ENCODE measurements at places on chromosomes 5 and 9.

DNA sequence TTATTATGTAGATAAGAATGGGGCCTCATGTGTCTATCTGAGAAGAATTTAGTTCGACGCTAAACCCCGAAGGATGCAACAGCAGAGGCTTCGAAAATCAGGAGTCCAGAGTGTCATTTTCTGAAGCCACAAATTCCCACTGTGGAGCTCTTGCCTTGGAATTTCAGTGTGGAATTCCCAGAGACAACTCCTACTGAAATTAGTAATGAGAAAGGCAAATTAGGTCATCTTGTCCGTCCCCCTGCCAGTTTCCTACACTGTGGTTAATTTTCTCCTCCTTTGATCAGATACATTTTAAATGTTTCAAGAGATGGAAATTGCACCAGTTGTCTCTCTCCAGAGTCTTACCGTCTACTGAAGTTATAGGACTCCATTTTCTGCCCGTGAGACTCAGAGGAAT, 633.6 kb downstream of the BNC2 start:
- DNase-seq = no peak

- DNase-seq = no peak
Observed at GRCh38 chr9:84190411-84190810, 150.1 kb downstream of the SLC28A3 start.

DNA sequence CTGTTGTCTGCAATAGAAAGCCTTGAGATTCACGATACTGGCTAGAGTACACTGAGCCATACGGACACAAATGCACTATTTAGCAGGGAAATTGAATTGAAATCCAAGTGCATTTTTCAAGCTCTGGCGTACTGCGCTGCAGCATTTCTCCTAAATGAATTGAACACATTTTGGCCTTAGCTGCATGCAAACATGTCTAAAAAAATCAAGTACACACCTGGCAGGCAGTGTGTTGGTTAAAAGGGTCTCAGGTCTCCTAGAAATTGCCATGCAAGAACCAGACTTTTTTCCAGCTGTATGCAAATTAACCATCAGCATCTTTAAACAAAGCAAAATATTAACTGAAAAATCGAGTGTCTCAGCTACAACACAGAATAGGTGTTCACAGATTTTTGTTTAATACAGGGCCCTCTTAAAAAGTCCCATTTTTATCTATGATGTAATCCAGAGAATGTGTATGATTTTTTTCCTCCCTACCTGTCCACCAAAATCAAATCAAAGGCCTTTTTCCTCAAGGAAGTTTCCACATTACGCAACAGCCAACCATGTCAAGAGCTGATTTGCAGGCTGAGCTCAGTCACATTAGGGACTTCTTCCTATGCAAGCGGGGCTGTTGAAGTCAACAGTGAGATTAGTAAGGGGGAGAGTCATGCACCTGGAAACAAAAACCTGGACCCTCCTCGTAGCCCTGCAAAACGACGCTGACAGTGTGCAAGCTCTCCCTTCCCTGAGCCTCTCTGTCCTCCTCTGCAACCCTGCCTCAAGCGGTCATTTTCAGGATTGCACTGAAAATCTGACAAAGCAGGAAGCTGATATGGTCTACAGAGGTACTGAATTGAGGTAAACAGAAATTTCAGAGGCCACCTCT, 14.1 kb upstream of the SFXN1 start:
- DNase-seq = peak; percentile 61

- no peak for DNase-seq
Observed at GRCh38 chr5:134583766-134584165, 48.9 kb downstream of the SAR1B start.

DNA sequence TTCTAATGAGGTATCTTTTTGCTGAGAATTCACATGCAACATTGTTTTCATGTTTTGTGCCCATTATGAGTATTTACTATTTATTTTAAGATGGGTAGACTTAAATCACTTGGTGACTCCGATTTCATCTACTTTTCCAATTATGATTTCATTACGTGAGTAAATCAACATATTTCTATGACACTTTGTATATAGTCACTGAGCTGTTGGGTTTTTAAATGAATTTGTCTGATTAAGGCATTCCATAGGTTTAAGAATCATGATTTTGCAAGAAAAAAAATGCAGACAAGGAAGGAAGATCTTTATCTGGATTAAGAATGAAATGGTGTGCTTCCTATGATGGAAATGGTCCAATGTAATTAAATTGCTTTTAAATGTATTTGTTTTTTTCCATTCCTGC, 661.9 kb downstream of the ANXA1 start:
- no peak for DNase-seq

- DNase-seq = no peak
Observed at GRCh38 chr5:176691524-176691923, 44.2 kb downstream of the TSPAN17 start.

- DNase-seq = no peak
Observed at GRCh38 chr9:69981686-69982445, 61.8 kb upstream of the MAMDC2 start.

DNA sequence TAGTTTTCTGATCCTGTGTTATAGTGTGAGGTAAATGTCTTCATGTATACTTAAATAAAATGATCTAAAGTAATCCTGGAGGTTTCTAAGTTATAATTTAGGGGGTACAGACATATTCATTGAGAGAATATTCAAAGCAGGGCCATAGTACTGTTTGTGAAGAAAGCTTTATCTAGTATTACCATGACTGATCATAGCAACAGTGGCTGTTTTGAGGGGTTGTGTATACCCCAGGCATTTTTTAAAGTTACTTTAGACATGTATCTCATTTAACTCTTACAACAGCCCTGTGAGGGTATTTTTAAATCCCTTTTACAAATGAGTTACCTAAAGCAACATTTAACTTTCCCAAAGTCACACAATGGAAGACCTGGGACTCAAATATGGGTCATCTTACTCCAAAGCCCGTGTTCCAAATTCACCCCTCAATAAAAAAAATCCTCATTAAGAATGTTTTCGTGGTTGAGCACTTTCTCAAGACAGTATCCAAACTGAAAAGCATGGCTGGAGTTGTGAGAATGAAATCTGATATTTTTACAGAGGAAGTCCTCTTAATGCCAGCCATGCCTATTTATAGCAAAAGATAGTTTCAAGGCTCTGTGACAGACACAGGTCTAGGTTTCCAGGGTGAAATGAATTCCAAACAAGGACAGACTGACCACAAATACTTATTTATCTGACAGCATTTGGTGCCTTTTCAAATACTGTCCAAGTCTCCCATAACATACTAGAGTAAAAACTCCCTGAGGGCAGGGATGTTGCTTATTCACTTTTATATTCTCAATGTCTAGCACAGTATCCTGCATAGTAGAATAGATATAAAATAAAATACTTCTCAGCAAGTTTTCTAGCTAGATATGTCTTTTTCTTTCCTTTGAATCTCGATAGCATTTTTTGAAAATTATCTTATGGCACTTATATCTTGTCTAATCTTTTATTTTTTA, 10.4 kb downstream of the STOM start:
- no peak for DNase-seq

GRCh38 chr5:35815089-35815936, 41.4 kb upstream of the IL7R start:
- DNase-seq = no peak

- no peak for DNase-seq
Observed at GRCh38 chr9:94812343-94812742, 85.8 kb downstream of the AOPEP start.

DNA sequence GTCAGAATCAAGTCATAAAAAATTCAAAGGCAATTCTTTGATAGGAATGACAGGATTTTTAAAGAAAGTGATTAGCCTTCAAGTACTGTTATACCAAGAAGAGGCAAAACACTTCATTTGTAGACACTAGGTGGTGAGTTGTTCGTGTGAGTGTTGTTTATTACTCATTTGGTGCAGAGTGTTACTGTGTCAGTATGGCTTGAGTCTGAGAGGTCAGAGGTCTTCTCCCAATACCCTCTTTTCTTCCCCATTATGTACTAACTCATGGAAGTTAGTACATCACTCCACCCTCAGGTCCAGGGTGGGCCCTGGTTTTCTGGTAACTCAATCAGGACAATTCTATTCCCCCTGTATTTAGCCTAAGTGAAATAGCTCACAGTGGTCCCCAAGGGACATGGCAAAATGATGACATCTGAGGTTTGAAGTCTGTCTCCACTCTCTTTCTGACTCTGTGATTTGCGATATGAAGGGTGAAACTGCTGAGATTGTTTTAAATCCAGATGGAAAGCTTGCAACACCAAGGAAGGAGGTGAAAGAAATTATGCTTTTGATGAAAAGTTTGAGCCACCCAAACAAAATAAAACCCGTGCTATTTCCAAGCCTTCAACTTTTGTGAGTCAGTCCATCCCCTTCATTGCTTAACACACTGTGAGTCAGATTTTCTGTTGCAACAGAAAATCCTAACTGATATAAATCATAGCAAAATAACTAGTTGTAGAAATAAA, 56.8 kb downstream of the NUDT12 start:
- no peak for DNase-seq

DNA sequence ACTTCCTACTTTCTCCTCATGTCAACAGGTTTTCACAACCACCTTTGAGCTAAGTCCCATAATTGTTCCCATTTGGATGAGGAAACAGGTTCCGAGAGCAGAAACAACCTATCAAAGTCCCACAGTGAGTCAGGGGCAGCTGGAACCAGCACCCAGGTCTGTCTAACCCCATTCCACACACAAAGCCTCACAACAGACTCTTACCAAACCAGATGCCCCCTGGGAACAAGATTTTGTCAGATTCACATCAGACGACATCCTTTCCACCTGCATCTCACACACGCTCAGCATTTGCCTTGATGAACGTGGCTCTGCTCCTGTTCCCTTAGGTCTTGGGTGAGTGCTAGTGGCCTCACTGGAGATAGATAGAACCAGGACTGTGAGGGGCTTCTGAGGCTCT, 17.0 kb downstream of the SWI5 start:
- no peak for DNase-seq

- DNase-seq = no peak
Observed at GRCh38 chr5:96930589-96930988, 5.3 kb upstream of the LNPEP start.

GRCh38 chr9:16871336-16872151, 1.1 kb upstream of the BNC2 start:
- DNase-seq = peak; percentile 43

GRCh38 chr5:57215629-57216195, 41.9 kb downstream of the GPBP1 start:
- no peak for DNase-seq

DNA sequence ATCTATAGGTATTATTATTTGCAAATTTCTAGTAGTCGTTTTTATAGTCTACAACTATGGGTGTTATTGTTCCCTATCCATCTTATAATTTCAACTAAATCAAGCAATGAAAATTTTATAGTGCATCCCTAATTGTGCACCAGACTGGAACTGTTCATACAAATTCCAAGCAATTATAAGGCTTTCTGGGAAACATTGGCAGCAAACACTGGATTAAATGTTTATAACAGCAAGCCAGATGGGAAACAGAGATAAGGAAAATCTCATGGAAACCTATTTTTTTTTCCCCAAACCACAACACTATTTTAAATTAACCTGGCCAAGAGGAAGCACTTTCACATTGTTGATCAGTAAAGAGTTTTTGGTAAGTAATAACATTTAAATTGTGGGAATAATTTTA, 524.3 kb downstream of the RASEF start:
- no peak for DNase-seq

- no peak for DNase-seq
Observed at GRCh38 chr5:168269937-168270330, 21.5 kb upstream of the WWC1 start.

- DNase-seq = no peak
Observed at GRCh38 chr5:30894811-30895210, 298.7 kb upstream of the CDH6 start.

DNA sequence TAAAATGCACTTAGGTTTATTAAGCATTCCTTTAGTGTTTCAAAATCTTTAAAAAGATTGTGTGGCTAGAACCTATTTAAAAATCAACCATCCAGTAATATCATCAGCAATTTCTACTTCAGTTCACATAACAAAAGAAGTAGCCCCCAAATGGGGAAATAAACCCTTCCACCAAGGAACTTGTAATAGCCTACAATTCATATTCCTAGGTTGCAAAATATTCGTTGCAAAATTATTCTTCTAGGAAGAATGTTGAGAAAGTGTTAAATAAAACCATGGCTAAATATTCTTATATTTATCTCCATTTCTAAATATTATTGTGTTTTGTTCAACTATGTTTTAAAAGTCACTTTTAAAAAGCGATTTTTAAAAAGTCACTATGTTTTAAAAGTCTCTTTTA, 177.9 kb upstream of the PRLR start:
- no peak for DNase-seq

DNA sequence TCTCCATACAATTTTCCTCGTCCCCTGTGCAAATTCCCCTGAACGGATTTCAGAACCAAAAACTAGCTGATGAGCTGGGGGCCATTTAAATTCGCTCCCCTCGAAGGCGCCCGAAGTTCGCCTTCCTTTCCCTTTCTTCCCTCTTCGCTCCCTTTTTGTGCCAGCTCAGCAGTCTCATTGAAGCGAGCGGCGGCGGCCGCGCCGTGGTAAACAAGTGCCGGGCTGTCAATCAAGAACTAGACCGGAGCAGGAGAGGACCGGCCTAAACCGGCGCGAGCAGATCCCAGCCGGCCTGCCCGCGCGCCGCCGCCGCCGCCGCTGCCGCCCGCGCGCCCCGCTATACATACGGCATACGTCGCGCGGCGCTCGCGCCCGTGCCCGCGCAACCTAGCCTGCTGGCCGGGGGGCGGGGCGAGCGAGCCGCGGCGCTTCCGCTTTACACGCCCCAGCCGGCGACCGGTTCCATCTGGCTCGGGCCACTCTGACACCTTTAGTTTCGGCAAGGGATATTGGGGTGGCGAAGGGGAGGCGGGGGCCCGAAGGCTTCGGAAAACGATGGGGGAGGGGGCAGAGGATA, 3.1 kb downstream of the ARRDC3 start:
- DNase-seq = peak; percentile 97

- DNase-seq = no peak
Observed at GRCh38 chr5:160435532-160435931, 13.9 kb downstream of the PTTG1 start.

- DNase-seq = no peak
Observed at GRCh38 chr5:33343676-33344327, 97.0 kb upstream of the TARS1 start.

GRCh38 chr5:108900668-108901067, 153.0 kb downstream of the FER start:
- DNase-seq = no peak

GRCh38 chr5:51521583-51521982, 138.3 kb downstream of the ISL1 start:
- no peak for DNase-seq

DNA sequence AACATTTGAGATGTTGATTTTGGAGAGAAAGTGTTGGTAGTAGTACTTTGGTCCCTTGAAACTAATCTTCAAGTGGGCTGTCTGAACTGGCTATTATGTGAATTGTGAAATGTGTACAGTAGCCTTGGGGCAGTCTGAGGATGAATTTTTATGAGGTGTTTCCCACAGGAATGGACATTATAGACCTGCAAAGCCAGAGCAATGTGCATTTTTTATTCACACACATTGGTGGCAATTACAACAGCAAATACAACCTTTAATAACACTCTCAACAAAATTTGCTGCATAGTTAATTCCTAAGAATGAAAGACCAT, 147.0 kb downstream of the PAM start:
- DNase-seq = no peak

- no peak for DNase-seq
Observed at GRCh38 chr5:13552361-13552760, 392.1 kb downstream of the DNAH5 start.

GRCh38 chr5:135989686-135990085, 34.9 kb upstream of the LECT2 start:
- DNase-seq = no peak

- peak; percentile 90 for DNase-seq
Observed at GRCh38 chr5:72847989-72848473, 31.6 kb downstream of the TNPO1 start.

GRCh38 chr5:23314827-23315226, 192.6 kb upstream of the PRDM9 start:
- no peak for DNase-seq

- DNase-seq = no peak
Observed at GRCh38 chr9:131856105-131856504, 116.2 kb upstream of the RAPGEF1 start.

All from pons (tissue), 1 donor.